ENCODE measurements at places on chromosomes 12 and 14. TPM values are rescaled to one million over a fixed set of nuclear protein-coding genes. Genes with fewer than 3 reads are reported as not detected.

- DNase-seq: no peak
Measured at GRCh38 chr12:102527171-102527720, 46.9 kb upstream of the IGF1 start.

PRIMA1 gene
- total RNA-seq: not detected

CEP170B gene
- total RNA-seq: 7.5 TPM

- DNase-seq: no peak
Measured at GRCh38 chr14:23445773-23446172, 10.3 kb upstream of the MYH7 start.

- DNase-seq: no peak
Measured at GRCh38 chr12:11958221-11959091, 112.3 kb upstream of the BCL2L14 start.

GRCh38 chr12:3033539-3033867 lies 43.7 kb upstream of the TSPAN9 start:
- no peak for DNase-seq

SRRM4 gene
- not detected for total RNA-seq

DNA sequence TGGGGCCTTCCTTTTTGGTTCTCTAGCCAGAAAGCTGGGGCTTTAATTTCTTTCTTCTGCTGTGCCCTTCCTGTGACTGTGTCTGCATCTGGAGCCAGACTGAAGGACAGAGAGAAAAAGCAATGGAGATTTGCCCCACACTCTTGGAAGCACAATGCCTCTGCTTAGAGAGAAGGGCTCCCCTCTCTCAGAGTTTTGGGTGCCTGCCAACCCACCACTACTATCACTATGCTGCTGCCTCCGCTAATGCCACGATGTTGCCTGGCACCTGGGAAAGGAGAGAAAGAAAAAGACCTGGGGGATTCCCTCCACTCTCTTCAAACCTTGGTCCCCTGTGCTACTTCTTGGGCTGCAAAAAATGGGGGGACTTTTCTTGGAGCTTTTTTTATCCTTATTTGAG lies 52.6 kb downstream of the TMEM260 start:
- no peak for DNase-seq

LRR1 gene
- total RNA-seq: 35.3 TPM

DNA sequence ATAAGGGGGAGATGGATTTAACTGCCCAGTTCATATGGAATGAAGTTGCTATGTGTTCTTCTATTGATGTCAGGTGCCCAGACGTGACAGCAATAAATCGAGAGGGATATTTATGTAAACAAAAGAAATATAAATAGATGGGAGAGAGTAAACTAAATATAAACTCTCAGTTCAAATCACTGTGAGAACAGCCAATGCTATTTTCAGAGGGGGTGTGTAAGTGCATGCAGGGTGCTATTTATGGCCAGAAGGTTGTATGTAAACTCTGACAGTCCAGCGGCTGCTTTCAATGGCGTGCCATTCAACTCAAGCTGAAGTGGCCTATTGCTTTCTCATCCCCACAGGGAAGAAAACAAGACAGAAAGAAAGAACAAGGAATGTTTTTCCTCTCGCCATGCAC lies 127.2 kb downstream of the KCNA5 start:
- no peak for DNase-seq

OXA1L gene
- 119 TPM for total RNA-seq

DNA sequence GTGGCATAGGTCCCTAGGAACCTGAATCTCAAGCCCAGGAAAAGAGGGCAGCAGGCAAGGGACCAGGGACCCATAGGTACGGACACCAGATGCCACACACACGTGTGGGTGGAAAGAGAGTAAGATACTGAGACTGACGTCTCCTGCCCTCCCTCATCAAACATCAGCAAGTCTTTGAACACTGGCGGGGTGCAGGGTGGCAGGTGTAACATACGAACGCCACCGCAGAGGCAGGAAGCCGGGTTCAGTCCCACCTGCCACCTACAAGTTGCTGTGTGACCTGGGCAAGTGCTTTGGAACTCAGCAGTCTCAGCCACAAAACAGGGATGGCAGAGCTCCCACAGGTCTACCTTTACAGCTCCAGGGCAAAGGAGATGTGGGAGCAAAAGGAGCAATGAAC lies 11.1 kb downstream of the ACTN1 start:
- no peak for DNase-seq

DLGAP5 gene
- total RNA-seq: 56.0 TPM
